ENCODE measurements at places on chromosomes 2 and 18.

DNA sequence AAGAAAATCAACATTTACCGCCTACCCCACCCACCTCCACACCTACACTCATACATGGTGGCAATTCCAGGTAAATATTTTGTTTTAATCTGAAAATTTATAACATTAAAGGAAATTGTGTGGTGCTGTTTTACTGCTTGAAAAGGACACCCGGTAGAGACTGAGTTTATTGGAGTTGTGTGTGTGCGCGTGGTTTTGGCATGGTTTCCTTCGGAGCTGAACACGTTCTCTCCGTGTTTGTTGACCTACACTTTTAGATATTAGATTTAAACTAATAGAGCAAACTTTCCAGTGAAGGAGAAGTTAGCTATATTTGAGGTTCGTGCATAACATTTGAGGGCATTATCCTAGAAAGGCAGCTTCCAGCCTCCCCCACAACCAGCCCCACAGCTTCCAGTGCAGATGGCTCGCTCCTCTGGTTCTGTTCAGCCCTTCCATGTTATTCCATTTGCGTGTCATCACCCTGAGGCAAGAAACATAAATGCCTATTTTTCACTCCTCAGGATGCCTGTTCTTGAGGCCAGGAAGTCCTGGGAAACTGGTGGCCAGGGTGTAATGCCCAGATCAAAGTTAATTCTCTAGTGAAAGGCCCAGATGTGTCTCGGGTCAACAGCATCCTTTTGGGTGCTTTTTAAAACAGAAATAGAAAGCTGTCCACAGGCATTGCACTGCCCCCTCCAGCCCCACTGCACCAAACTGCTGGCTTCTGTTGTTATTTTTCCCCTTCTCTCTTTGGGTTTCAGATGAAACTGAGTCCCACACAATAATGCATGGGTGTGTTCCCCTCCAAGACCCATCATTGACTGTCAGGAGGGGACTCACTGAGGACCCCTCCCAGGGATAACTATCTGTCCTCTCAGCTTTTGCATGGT is 190.2 kb downstream of the SETBP1 start:
- no peak for DNase-seq

- DNase-seq = no peak
Observed at GRCh38 chr2:129765326-129765677, 214.2 kb upstream of the RAB6C start.

GRCh38 chr2:238166391-238167343 is 7.9 kb downstream of the ERFE start:
- no peak for DNase-seq

DNA sequence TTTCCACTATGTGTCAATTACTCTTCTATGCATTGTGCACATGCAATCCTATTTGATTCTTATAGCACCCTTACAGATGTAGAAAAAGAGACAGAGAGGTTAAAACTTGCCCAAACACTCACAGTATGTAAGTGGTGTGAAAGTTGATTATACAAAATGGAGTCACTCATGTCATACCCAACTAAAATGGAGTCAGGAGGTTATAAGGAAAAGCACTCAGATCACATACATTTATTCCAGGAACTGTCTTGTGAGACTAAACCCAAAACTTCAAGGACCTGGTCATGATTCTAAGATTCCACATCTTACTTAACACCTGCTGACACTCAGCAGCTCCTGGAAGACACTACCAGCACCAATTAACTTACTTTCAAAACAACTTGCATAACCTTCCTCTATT is 802.6 kb downstream of the MBD2 start:
- no peak for DNase-seq

DNA sequence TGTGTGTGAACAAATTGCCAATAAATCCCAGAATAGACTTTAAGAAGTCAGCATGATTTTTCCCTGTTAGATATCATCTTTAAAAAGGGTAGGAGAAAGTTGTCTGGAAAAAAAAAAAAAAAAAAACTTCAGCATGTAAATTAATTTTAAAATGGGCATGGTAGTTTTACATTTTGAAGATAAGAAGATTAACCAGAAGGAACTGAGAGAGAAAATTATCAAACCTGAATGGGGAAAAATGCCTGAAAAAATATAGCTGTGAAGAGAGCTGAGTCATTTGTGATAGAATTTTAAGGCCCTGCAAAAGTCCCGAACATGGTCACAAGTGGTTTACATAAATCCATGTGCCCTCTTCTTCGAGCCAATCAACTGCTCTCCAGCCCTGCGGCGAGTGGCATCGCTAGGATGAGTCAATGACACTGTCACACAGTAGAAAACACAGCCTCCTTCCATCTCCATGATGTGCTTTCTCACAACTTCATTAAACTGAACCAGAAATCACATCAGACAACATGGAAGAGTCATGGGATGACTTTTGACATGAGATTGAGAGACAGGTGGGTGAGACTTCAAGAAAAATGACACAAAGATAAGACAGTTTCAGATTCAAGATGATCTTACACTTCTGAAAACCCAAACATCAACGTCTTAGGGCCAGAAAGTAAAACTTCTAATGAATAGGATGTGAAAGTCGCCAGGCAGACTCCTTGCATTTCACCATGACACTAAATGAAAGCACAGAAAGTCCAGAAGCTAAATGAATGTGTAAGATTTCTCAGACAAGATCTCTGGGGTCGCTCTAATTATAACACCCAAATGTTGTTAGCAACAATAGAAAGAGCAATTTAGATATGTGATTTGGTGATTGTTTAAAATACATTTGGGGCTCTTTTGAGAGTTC is 273.0 kb upstream of the ID2 start:
- peak; percentile 27 for DNase-seq

- DNase-seq = no peak
Observed at GRCh38 chr2:106996171-106996769, 110.3 kb upstream of the ST6GAL2 start.

DNA sequence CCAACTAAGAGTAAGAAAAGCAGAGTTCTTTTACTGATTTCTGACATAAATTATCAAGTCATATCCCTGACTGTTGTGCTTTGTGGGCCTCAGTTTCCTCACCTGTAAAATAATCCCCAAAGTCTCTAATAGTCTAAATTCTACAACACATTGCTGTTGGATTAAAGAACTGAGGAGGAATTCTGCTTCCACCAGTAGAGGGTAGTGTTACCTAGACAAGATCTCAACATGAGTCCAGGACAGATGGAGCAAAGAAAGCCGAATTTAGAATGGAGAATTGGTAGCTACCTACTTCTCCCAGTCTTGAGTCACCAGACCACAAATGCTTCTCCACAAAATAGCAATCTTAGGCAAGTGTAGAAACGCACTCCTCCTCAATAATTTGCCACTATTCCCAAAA is 462.5 kb upstream of the FSHR start:
- DNase-seq = no peak

GRCh38 chr2:169452080-169452479 is 27.2 kb upstream of the BBS5 start:
- no peak for DNase-seq

GRCh38 chr2:213740453-213740852 is 456.2 kb downstream of the SPAG16 start:
- no peak for DNase-seq

DNA sequence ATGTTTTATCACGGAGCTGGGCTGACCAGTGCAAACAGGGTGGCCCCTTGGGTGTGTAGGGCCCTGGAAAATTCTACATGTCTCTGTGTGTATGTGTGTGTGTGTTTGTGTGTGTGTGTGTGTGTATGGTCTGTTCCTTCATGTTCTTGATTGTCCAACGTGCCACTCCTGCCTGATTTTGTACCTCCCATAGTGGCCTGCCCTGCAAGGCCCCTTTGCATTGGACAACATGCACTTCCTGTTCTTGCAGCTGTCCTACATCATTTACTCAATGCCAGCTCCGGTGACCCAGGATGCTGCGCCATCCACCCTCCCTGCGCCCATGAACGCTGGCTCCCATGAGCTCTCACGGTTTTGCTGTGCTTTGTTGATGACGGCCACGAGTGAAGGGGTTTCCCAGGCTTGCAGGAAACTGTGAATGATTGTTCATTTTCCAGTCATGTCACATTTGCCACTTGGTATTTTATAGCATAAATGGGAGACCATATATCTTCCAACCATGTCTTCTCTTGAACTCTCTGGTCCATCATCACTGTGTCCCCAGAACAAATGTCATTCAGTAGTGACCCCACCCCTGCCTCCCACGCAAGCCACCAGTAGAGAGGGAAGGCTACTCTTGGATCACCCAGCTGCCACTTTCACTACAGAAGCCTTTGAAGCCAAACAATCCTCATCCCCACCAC is 69.7 kb upstream of the NCK2 start:
- no peak for DNase-seq

DNA sequence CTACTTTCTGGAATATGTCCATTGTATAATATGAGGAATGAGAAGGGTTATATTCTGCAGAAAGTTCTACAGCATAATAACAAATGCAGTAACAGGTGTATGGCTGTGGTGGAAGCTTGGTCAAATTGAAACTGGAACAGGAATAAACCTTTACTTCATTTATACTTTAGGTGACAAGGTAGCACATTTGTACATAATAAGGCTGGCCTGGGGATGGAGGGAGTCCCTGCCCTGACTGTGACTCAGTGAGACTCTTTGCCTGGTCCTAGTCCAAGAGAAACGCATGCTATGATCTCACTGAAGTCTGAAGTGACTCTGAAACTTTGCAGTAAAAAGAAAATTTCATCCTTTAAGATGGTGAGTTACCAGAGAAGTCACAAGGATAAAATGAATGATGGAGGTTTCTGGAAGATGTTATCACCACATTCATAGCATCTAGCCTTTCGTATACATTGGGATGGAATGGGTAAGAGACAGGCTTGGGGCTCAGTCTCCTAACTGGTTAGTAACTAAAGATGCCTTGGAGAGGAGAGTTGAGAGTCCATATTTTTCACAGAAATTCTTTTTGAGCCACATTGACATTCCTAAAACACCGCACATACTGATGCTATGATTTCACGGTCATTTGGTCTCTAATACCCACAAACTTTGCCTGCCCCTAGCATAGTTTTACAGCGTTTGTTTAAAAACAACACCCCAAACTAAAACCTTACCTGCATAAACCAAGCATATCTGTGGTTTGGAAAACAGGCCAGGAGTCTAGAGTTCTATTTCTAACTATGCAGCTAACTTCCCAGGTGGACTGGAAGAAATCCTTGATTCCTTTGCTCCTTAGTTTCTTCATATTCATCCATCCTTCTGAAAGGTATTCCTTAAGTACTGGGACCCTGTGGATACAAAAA is 42.4 kb upstream of the NABP1 start:
- no peak for DNase-seq

DNA sequence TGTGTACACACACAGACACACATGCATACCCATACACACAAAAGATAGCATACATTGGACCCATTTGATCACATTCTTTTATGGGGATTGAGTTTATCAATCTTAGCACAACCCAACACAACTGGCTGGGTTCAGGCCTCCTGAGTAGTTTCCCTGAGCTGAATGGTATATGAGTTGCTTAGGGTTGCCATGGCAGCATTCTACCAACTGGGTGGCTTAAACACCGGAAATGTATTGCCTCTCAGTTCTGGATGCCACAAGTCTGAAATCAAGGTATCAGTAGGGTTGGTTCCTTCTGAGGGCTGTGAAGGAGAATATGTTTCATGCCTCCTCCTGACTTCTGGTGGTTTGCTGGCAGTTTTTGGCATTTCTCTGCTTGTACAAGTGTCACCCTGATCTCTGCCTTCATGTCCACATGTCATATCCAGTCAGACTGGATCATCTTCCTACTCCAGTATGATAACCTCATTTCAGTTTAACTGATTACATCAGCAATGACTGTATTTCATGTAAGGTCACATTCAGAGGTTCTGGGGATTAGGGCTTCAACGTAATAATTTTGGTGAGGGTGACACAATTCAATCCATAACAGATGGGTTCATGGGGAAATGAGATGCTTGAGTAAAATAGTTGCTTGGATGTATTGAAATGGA is 212.7 kb downstream of the KCNE4 start:
- no peak for DNase-seq

- no peak for DNase-seq
Observed at GRCh38 chr18:79801641-79802040, 3.9 kb downstream of the KCNG2 start.

DNA sequence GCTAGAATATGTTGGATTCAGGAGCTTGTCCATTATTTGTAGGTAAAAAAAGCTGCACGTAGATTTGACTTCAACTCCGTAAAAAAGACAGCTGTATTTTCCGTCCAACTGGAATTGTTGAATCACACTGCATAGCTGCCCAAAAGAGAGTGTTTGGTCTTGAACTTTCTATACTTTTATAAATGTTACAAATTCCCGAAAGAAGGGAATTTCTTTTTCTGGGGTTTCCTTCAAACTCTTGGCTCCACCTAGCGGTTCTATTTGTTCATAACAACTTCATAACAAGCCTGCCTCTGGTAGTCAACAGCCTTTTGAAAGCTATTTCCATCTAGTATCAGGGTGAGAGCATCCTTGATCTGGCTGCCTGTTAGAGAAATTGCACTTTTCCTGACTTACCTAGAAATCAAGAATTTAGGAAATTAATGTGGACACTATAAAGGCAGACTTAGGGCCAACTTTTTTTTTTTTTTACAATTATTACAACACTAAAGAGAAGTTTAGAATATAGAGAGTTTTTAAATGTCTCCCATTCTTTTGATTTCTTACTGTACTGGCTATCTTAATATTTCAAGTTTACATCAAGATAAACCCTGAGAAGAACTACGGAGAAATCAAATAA is 48.1 kb downstream of the TMEM185B start:
- DNase-seq = no peak

DNA sequence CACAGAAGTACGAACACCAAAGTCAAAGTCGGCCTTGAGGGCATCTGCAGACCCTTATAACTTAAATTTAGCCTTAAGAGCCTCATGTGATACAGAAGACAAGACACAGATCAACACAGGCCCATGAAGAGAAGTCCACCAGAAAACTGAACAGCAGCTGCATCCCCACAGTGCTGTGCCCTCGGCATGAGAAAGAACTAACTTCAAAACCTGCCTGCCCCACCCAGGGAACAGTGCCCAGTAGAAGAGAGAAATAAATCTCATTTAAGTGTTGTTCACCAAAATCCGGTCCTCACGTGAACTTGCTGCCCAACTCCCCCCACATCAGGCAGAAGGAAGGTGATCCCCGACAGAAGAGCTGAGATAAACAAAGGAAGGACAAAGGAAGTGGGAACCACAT is 73.7 kb downstream of the PXDN start:
- no peak for DNase-seq

- DNase-seq = no peak
Observed at GRCh38 chr2:185782223-185782769, 43.7 kb downstream of the FSIP2 start.

DNA sequence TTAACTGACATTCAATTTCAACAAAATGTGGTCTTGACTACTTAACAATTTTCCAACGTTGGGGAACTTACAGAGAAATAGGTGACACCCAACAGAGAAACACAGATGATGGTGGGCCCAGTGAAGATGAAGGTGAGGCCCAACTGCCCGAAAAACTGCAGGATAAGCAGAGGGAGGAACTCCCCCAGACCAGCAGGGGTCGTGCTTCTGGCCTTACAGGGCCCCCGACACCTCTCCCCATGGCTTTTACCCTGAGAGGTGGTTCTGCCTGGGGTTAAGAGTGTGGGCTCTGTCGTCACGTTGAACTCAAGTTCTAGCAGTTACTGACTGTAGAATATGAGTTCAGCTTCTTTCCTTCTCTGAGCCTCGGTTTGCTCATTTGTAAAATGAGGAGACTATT is 119.5 kb upstream of the SMIM21 start:
- no peak for DNase-seq
